ENCODE measurements at places on chromosomes 4 and X.

DNA sequence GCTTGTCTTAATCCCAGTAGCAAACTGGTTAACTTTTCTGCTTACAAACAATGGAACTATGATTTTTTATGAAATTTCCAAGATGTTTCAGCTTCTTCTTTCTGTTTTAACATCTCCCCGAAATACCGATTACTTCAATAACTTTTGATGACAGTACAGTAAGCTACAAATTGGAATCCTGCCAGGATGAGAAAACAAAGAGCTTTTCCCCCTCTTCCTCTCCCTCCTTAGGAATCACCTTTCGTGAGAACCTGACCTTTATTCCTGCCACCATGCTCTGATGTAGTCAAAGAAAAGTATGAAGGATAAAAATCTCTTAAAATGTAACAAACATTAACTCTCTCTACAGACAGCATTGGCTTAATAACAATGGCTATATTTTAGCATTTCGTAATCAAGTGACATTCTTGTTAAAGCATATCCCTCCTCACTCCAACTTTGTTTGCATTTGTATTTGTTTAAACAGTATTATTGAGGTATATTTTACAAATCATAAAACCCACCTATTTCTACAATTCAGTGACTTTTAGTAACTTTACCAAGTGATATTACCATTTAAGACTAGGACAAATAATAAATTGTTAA lies 148.7 kb upstream of the NAP1L5 start:
- DNase-seq = no peak

DNA sequence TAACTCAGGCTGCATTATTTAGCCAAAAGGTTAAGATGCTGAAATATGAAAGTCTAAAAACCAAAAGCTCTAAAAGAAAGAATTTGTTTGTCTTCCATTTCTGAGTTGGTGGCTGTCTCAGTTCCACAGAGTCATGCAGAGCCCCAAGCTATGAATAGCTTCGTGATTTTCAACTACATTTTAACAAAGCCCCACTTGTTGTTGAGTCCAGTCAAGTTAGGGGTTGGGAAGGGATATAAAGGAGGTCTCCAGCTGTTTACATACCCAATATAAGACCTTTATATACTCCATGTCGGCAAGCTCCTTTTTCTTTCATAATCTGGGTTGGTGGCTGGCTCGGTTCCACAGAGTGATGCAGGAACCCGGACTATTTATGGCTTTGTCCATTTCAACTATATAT lies 924.6 kb upstream of the PRKX start:
- no peak for DNase-seq

GRCh38 chrX:73563738-73564068 lies 706 bp downstream of the CHIC1 start:
- DNase-seq = no peak

GRCh38 chrX:70231666-70232065 lies 2.8 kb upstream of the AWAT1 start:
- DNase-seq = no peak

- DNase-seq = no peak
Measured at GRCh38 chrX:7091923-7092322, 55.6 kb upstream of the STS start.

DNA sequence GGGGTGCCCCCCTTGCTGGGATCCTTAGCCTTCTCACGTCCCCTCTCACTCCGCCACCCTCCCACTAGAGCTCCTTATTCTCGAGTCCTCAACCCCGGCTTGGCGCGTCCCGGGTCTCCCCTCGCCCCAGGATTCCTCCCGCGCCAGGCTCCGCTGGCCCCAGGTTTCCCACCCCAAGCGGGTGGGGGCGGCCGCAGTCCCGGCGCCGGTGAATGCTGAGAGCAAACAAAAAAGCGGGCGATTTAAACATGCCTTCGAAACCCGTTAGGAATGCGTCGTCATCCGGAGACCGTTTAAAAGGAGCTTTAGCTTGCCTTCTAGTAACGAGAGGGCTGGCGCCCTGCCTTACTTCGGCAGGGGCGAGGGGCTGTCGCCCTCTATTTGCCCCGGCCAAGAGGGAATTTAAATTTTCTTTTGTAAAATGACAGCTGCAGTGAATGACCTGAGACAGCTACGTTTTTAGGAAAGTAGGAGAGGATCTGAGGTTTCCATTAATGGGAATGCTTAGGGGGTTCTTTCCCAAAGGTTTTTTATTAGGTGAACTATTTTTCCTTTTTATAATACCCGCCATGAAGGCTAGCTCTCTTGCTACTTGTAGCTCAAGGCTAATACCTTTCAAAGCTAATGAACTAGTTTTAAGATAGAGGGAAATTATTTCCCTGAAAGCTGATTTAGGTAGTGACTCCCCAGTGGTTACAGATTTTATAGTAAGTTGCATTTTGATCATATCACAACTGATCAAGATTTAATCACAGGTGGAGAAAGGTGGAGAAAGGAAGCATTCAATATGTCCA lies 3.1 kb downstream of the JADE1 start:
- DNase-seq = peak; percentile 11

- no peak for DNase-seq
Measured at GRCh38 chrX:121886557-121886956, 839.1 kb downstream of the GLUD2 start.

- no peak for DNase-seq
Measured at GRCh38 chr4:112807083-112807482, 170.1 kb downstream of the LARP7 start.

DNA sequence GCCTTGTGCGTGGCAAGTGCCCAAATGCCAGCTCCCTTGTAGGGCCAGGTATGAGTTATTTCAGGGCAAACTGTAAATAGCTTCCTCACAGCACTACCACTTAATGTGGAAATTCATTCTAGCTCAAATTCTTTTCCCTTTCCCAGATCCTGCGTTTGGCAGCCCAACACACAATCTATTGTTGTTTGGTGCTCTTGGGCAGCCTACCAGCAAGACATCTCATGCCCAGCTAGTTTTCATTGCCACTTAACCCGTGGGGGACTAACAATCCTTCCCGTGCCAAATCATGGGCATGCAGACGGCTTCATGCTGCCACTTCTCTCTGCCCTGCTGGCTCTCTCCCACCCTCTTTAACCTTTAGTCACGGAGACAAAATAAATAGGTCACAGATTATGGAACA lies 454.2 kb downstream of the GRIA2 start:
- no peak for DNase-seq

DNA sequence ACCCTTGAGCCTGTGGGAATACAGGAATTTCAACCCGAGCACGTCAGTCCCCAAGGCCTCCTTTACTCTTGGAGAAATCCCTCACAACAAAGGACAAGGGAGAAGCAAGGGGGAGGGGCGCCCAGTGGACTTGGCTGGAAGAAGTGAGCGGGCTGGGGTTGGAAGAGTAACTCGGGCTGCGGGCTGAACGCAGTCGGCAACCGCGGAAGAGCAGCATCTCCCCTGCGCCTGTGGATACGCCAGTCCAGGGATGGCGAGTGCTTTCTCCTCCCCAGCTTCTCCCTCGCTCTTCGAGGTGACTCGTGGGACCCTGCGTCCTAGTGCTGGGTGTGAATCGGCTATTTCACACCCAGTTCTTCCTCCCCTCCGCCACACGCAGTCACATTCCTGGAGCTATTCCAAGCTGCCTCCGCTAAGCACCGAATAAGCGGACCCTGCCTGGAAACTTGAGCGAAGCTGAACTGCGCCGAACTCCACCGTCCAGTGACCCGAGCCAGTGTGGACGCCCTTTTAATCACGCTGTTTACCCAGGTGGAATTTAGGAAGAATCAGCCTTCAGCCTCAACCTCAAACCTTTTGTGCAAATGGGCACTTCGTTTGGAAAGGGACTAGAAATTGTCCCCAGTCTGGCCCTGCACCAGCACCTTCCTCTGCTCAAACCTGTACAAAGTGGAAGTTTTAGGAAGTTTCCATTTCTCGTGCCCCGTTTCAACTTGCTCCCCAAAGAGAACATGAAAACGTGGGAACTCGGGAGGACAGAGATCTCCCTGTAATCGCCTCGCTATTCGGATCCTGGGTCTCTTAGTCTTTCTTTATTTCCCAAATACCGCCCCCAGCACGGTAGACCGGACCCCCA lies 64.3 kb upstream of the WDR17 start:
- DNase-seq = no peak

GRCh38 chr4:76823495-76823894 lies 74.4 kb downstream of the SOWAHB start:
- DNase-seq = no peak

GRCh38 chr4:189597341-189597740 lies 343.3 kb upstream of the FRG1 start:
- no peak for DNase-seq

DNA sequence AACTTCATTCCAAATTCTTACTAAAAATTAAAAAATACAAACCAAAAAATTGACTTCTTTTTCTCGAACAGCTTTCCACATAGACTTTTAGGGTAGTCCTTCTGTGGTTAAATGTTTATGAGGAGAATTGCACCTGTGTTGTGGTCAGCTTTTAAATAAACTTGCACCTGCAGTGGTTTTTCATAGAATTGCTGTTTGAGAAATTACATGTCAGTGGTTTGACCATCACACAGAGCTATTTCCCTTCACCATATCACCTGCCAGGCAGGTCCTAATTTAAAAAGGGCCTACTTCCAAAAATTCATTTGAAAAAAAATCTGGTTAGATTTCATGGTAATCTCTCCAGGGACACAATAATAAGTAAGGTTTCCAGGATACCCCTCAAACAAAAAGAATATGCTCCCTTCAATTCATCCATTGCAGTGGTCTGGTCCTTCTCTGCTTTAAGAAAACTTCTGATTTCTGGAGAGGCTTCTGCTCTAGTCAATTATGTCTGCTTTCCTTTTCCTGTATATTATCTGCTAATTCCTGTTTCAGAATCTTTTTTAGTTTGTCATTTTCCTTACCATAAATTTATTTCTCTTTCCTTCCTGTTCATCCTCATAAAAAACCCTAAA lies 9.8 kb upstream of the UTP3 start:
- DNase-seq = no peak

DNA sequence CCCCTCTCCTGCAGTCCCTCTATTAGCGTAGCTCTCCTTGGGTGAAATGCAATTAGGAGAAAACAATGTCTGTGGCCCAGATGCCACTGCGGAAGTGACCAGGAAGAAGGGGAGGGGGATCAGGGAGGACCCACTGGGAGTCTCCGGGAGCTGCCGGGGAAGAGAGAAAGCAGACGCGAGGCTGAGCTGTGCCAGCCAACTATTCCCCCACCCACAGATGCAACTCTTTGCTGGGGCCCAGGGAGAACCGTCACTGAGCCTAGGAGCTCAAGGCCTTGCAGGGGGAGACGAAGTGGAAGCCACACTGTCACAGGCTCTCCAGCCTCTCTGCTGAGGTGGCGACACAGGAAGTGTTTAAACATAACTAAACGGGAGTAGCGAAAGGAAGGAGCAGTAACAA lies 149.2 kb downstream of the BCOR start:
- no peak for DNase-seq

- no peak for DNase-seq
Measured at GRCh38 chr4:169485086-169485485, 127.3 kb downstream of the NEK1 start.

DNA sequence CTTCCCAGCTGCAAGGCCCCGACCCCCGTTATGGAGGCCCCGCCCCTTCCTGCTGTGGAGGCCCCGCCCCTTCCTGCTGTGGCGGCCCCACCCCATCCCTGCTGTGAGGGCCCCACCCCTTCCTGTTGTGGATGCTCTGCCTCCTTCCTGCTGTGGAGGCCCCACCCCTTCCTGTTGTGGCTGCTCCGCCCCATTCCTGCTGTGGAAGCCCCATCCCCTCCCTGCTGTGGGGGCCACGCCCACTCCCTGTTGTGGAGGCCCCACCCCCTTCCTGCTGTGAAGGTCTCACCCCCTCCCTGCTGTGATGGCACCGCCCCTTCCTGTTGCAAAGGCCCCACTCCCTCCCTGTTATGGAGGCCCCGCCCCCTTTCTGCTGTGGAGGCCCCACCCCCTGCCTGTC lies 104.9 kb upstream of the PSAPL1 start:
- no peak for DNase-seq

GRCh38 chr4:122775039-122775438 lies 42.5 kb downstream of the BBS12 start:
- no peak for DNase-seq

DNA sequence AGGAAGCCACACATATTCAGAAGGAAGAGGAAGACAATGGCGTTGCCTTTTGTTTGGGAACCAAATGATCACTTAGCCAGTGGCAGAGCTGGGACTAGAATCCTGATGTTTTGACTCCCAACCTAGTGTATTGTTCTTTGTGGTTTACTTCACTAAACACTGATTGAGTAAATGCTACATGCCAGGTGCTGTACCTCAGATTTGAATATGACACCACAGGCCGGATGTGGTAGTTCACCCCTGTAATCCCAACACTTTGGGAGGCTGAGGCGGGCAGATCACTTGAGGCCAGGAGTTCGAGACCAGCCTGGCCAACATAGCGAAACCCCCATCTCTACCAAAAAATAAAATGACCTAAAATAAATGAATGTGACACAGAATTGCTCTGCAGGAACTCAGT lies 8.4 kb downstream of the NDUFA1 start:
- DNase-seq = no peak

- DNase-seq = no peak
Measured at GRCh38 chr4:25834411-25835107, 28.2 kb downstream of the SEL1L3 start.

DNA sequence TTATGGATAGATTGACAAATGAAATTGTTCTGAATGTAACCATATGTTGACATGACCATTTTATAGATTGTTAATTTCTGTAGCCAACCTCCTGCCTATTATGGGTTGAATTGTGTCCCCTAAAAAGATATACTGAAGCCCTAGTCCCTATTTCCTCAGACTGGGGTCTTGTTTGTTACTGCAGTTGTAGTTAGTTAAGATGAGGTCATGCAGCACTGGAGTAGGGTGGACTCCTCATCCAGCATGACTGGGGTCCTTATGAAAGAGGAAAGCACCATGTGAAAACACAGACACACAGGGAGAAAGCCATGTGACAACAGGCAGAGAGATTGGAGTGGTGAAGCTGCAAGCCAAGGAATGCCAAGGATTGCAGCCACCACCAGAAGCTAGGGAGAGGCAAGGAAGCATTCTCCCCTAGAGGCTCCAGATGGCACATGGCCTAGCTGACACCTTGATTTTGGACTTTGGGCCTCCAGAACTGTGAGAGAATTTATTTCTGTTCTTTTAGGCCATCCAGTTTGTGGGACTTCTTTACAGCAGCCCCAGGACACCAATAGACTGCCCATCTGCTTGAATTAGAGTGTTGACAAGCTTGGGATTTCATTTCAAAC lies 14.0 kb downstream of the MTM1 start:
- DNase-seq = no peak
